WTC11 (cell line): ENCODE measurements at places on chromosomes 11 and 22. TPM values are rescaled to one million over a fixed set of nuclear protein-coding genes. Genes with fewer than 3 reads are reported as not detected.

GRCh38 chr11:96105944-96106343 lies 182.0 kb upstream of the MTMR2 start:
- DNase-seq, result no peak

DNA sequence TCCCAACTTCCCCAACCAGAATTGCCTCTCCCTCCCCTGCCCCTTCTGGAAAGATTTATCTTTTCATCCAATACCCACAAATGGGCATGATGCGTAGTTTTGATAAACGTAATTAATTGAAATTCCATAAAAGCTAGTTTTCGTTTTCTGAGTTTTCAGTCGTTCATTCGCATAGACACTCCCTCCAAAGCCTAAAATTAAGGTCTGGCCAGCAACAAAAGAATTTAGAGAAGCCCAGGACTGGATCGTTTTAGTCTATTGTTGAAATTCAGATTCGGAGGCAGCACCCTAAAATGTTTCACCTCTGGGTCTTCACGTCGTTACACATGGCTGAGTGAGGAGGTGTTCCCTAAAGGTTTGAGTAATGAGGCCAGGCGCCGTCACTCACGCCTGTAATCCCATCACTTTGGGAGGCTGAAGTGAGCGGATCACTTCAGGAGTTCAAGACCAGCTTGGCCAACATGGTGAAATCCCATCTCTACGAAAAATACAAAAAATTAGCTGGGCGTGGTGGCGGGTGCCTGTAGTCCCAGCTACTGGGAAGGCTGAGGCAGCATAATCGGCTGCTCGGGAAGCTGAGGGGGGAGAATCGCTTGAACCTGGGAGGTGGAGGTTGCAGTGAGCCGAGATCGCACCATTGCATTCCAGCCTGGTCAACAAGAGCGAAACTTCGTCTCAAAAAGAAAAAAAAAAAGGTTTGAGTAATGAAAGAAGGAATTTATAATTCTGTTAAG lies 589 bp upstream of the NDUFC2 start:
- no peak for DNase-seq

DNA sequence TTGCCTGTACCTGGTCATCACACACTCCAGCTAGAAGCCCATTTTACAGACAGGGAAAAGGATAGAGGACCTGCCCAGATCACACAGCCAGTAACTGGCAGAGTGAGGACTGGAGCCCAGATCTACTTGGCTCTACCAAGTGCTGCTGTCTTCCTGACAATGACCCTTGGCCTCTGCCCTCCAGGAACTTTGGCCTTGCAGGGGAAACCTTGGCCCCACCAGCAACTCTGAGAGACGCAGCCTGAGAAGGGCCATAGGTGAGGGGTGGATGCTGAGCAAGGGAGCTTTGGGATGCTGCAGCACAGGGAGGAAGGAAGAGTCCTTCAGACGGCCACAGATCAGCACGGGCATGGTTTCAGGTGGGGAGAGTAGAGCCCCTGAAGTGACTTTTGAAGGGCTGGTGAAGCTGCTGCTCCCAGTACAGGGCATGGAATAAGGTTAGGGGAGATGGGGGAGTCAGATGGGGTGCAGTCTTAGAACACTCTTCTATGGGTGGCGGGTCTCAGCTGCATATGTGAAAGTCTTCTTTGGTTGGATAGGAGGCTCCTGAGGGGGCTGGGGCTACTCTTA lies 2.0 kb upstream of the CAPN5 start:
- DNase-seq, result no peak

The IRAG1 gene
- total RNA-seq, result 2.8 to 5.2 TPM (median 3.9 TPM) in 3 replicates

The KCNA4 gene
- 0.11 TPM in 1 of 3 replicates, not detected in the others for total RNA-seq

The PAK1 gene
- 160 to 191 TPM (median 166 TPM) in 3 replicates for total RNA-seq
